MM.1S (cell line): ENCODE measurements at places on chromosomes 6 and 20.
A peak's percentile ranks its signal among the peaks of the same experiment; 100 is the strongest.

DNA sequence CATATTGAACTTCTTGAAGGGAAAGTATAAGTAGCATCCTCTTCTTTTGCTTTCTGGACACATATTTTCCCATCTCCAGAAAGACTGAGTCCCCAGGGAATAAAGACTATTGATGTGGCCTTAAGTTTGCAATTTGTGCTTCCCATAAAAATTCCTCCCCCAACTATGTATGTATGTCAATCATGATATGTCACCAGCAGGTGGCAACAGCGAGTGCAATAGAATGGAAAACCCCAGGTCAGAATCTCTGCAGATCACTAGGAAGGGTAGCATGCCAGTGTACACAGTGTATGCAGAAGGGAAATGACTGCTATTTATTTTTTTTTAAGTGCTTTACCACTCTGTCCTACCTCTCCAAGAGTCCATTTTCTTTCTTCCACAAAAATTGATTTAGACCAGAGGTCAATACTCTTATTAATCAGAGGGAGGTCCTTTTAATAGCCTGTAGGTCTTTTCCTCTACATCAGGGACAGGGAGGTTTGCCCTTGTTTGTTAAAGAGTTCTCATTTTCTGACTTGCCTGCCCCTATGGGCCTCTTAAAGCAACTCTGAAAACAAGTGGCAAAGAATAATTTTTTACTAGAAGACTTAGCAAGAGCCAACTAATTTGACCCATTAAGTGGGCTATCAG is 61.4 kb downstream of the BMP2 start:
- peak; percentile 64 for DNase-seq

DNA sequence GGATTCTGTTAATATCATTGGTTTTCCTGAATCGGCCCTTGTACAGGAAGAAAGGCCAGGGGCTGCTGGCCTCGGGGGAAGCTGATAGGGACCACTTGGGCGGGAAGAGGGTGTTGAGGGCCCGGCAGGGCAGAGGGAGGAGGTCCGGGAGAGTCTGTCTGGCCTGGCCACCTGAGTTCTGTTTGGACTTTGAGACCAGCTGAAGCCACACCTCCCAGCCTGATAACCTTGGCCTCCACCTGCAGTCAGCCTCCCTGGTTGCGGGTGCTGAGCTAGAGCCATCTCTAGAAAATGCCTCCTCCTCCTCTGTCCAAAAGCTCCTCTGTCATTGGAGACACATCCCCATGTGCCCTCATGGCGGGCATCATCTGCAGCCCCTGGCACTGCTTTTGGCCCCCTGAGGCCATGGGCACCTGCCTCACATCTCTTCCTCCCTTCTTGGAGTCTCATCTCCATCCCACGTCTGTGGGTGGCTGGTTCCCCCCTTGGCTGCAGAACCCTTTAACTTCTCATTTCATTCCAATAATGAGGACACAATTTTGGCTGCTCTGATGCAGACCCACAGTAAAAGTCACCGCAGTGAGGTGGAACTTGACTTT is 16.6 kb downstream of the APCDD1L start:
- no peak for DNase-seq

DNA sequence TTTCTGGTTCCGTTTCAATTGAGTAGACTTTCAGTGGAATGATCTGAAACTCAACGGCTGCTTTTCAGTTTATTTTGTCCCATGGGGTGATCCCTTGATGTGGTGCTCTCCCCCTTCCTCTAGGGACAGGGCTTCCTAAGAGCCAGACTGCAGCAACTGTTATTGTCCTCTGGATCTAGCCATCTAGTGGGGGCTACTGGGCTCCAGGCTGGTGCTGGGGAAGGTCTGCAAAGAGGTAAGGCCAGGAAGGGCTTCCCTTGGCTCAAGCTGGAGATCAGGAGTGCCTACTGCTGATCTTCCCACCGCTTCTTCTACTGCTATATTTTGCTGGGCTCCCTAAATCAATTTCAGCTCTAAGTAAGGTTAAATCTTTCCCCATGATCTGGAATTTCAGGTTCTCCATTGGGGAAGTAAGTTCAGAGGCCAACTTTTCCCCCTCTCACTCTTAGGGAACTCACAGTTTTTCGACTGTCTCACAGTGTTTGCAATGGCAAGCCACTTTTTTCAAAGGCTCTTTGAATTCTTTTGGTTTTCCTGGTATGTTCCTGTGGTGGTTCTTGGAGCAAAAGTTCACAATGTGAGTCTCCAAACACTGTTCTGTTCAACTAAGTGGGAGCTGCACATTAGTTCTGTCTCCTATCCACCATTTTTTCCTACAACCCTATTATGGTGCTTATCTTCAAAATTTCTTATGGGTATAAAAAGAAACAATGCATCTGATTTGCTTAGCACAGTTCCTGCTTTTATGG is 286.2 kb upstream of the EXOC2 start:
- no peak for DNase-seq

DNA sequence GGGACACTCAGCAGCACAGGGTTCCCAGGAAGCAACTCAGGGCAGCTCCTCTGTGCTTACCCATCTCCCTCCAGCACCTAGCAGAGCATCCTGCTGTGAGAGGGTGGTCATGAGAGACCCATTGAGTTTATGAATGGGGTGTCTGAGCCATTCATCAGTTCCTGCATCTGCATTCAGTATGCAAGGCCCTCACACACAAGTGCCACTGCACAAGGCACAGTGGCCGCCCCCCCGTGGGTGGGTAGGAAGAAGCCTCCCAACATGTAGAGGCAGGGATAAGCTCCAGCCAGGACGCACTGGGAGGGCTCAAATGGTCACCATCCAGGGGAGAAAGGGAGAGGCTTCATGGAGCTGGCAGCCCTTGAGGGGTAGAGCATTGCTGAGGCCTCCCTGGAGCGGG is 43.0 kb downstream of the FOXP4 start:
- no peak for DNase-seq

- DNase-seq: no peak
Observed at GRCh38 chr6:39280247-39280731, 33.9 kb downstream of the KCNK17 start.

DNA sequence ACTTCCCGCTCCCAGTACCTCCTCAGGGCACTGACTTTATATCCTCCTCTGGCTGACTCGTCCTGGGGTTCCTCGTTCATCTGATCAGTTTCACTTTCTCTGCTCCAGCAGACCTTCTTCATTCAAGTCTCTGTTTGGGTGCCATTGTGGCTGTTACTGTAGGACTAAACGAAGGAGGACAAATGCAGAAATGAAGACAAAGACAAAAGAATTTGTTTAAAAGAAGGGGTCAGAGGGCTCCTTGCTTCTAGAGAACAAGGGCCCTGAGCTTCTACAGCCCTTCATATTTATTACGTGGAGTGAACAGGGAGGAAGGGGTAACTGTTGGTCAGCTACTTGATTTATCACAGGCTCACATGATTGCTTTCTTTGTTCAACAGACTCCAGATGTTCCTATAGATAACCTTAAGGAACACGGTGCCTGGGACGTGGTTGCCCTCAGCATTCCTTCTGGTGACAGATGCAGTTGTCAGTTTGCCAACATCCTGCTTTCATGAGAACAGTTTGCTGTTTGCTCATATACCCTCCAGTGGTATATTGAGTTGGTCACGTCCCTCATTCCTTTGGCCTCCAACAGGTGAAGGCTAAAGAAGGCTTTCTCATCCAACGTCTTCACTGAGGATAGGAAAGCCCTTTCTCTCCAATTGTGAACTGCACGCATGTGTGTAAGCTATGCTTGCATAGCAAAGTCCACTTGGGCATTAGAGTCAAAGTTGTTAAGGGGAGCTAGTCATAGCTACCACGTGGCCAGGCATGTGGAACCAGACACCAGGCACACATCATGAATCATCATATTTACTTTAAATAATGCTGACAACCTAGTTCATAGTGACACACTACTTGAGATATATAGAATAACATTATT is 69.1 kb upstream of the BTN3A2 start:
- DNase-seq: no peak

DNA sequence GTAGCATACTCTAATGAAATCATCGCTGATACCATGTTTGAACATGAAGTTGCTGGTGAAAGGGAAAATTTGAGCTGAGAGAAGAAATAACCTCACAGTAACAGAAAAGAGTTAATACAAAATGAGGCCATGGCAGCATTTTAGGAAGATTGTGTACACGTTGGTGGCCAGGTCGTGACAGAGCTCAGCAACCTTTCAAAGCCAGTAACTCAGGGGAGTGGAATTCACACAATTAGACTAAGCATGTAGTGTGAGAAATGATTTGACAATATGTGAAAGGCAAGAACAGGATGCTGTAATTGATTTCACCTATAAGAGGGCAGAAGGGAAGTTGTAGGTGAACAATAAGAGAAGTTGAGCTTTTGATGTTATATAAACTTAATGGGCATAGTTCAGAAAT is 246.3 kb downstream of the OGFRL1 start:
- DNase-seq: no peak

- no peak for DNase-seq
Observed at GRCh38 chr20:3477861-3478544, 7.2 kb downstream of the ATRN start.

GRCh38 chr6:24554474-24554873 is 59.7 kb downstream of the ALDH5A1 start:
- peak; percentile 48 for DNase-seq

DNA sequence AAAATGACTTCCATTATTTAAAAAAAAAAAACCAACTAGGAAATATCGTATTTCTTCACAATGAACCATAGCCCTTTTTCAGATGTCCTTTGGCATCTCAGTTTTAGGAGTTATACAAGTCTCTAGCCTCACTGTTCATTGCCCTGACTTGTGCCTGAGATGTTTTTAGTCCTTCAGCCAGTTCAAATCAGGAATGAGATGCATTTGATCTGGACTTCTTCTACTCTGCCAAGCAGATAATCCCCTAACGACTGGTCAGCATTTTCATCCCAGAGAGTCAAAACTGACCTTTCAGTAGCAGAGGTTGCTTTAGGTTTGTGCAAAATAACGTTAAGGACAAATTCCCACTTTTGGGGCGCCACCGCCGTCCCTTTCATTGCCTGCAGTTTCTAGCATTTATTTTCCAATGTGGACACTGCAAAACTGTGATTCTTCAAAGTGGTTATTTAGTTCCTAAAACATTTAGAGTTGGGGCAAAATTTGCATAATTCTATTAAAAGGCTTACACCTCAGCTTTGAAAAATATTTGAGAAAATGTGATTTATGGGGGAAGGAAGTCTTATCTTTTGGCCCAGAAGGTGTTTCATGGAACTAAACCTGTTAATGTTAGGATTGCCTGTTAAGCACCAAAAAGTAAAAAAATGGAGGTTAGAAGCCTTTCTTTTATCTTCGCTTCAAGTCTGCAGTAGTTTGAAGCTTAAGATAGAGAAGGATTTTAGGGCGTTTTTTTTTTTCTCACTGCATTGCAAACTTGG is 152.0 kb upstream of the SGK1 start:
- no peak for DNase-seq

DNA sequence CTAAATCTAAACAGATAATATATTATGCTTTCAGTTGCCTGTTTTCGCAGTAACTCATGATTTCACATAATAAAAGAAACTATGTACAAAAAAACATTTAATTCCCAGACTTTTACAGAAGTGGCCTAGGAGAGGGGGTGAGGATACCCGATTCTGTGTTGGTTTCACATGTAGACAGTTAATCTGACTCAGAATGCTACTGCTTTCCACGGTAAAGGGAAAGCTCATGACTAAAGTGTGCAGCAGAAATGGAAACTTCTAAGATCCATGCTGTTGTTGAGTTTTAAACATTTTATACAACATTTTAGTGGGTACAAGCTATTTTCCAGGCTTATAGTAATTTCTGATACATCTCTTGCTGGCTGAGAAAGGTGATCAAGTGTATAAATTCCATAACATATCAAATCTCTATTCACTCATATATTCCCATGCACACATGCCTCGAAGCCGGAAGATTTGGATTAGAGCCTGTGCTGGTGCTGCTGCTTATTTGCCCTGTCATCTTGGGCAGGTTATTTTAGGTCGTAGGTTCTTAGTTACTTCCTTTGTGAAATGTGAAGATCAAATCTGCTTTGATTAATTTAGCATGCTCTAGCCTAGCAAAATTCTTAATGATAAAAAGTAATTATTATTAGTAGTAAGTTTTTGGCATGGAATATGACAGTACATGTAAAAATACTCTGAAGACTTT is 896.7 kb upstream of the MAP3K7 start:
- no peak for DNase-seq

DNA sequence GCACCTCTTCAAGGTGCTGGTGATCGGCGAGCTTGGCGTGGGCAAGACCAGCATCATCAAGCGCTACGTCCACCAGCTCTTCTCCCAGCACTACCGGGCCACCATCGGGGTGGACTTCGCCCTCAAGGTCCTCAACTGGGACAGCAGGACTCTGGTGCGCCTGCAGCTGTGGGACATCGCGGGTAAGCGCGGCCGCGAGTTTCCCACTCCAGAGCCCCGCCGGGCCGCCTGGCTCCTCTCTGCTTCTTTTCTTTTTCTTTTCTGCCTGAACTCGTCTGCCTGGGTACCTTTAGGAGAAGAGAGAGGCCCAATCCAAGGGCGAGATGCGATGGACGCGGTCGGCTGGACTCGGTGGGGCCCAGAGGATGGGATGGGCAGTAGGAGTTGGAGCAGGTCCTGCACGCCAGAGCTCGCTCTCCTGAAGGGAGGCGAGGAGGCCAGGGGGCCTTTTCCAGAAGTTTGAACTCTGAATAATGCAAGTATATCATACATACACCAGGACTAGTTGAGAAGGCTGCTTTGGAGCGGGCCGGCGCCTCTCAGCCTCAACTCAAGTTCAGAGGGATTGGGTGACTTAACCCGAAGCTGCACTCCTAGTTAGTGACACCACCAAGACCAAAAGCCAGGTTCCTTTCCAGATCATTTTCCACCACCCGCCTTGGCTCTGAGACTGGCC is 445 bp downstream of the RAB32 start:
- DNase-seq: no peak

- no peak for DNase-seq
Observed at GRCh38 chr6:32203426-32204267, 11.2 kb upstream of the GPSM3 start.

DNA sequence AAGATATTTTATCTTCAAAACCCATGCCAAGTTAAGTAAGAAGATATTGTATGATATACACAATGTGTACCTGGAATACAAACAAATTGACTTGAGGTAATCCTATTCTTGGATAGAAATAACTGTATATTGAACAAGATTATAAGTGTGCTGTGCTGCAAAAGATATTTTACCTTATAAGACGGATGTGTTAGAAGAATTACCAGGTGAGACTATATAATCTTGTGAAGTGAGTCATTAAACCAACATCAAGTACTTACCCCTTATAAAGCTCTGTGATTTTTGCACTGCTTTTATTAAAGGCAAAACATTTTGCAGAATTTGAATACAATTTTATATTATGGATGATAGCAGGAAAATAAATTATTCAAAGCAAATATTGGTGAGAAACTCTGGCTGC is 570.0 kb downstream of the MMUT start:
- DNase-seq: no peak

GRCh38 chr6:116011520-116011919 is 49.2 kb downstream of the FRK start:
- DNase-seq: no peak

DNA sequence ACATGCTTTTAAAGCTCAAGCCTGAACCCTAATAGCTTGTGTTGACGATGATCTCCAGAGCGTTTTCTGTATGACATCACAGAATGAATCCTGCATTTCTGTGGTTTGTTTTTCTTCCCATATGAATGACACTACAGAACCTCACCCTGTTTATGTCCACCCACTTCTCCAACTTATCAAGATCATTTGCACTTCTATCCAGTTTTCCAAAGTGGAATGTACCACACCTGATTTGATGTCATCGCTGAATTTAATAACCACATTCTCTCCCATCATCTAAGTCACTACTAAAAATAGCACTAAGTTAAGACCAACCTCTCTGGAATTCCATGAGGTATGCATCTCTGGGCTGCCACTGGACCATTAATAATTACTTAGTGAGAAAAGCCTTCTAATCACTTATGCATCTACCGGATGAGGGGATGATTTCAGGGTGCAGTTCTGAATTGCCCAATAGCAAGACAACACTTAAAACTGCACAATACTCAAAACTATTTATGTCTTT is 33.3 kb upstream of the CITED2 start:
- no peak for DNase-seq
